NCI-H446 (cell line): ENCODE measurements at places on chromosomes 1 and 21.

GRCh38 chr1:79845936-79846335, 839.4 kb upstream of the ADGRL4 start:
- DNase-seq: no peak

DNA sequence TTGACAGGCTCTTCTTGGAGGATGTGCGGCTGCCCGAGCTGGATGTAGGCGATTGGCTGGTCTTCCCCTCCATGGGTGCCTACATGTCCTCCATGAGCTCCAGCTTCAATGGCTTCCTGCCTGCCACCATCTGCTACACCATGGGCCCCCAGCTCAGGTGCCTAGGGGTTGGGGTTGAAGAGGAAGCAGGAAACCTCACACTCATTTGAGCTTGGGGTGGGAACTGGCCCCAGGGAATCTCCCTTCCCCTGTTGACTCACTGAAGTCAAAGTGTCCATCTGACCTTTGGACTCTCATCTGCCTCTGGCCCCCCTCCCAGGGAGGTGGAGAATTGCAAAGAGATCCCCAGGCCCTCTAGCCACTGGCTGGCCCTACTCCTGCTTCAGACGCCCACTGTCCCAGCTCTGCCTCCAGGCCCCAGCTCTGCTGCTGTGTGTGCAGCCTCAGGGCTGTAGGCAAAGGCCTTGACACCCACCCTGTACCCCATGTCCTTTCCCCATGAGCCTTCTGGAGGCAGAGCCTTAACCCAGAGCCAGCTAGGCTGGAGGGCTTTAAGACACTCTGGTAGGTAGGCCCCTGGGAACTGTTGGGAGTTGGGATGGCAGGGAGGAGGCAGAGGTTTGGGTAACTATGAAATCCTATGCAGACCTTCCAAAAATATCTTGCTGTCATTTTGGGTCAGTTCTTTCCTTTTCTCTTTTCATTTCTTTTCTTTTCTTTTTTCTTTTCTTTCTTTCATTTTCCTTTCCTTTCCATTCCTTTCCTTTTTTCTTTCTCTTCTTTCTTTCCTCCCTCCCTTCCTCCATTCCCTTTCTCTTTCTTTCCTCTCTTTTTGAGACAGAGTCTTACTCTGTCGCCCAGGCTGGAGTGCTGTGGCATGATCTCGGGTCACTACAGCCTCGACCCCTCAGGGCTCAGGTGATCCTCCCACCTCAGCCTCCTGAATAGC, 66.9 kb upstream of the TINAGL1 start:
- DNase-seq: no peak

GRCh38 chr1:178877896-178878295, 7.0 kb upstream of the ANGPTL1 start:
- DNase-seq: no peak

DNA sequence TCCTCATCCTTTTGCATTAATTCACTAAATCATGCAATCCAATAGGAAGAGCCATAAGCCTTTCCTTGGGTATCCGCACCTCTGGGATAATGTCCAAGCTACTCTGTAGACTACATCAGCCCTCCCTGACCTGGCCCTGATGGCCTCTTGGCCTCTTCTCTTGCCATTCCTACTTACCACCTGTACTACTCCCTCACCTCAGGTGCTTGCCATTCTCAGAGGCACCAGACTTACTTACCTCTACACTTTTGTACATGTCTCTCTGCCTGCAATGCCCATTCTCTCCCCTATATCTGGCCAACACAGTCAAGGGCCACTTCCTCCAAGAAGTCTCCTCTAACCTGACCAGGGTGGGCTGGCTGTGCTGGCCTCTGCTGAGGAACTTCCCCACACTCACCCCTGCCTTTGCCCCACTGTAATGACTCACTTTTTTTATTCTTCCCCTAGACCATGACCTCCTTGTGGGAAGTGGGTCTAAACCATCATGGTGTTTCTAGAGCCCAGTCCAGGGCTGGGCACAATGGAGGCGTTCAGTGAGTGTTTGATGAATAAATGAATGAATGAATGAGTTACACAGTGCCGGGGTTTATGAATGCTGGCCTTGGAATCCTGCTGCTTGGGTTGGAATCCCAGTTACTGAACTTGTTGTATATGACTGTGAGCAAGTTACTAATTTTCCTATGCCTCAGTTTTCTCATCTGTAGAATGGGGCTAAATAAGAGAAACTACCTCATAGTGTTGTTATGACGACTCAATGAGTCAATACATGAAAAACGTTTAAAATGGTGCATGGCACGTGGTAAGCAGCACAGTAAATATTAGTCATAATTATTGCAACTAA, 179.8 kb downstream of the FOXD2 start:
- no peak for DNase-seq

DNA sequence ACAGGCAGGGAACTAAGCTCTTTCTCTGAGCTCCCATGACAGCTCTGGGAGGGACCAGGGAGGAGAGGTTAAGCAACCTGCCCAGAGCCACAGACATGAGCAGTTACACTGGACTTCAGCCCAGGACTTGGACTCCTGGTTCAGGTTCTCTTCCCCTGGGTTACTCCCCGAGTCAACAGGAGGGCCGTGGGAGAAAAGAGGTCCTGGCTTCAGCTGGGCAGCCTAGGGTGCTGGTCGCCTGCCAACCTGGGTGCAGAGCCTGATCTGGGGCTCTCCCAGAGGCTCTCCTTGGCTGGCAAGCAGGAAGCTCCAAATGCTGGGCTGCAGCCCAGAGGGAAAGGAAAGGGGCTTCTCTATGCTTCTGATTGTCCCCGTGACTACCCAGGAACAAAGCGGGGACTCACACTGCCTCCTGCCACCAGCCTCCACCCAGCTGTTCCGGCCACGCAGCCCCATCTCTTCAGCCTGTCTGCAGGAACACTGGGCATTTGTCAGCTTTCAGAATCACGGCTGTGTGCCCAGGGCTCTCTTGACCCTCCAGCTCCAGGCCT, 141.8 kb downstream of the HIVEP3 start:
- no peak for DNase-seq

DNA sequence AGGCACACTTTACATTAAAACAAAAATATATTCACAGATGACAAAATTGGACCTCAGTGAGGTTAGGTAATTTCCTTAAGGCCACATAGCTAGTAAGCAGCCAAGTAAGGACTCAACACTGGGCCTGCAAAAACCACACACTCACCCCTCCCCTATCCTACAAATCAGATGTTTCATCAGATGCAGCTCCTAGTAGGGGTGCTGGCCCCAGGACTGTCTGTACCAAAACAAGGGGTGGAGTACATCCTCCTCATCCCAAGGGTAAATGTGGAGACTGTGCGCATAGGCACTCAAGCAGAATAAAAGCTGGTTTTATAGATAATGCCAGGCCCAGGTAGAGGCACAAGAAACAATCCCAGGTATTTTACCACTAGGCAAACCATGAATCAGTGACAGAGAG, 25.7 kb downstream of the URB1 start:
- no peak for DNase-seq

DNA sequence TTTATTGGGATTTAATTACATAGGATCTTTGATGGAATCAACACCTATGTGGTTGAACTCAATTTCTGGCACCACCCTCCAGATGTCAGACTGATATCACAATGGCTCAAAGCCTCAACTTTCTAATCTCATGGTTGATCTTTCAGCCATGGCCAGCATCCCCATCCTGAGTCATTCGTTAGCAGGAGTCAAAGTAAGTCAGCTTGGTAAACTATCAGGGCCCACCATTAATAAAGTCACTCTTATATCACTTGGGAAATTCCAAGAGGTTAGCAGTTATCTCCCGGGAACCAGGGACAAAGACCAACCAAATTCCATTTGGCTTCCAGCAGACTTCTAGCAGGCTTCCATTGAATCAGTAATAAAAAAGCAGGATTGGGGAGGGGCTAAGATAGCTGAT, 50.7 kb upstream of the TNFSF4 start:
- DNase-seq: no peak

DNA sequence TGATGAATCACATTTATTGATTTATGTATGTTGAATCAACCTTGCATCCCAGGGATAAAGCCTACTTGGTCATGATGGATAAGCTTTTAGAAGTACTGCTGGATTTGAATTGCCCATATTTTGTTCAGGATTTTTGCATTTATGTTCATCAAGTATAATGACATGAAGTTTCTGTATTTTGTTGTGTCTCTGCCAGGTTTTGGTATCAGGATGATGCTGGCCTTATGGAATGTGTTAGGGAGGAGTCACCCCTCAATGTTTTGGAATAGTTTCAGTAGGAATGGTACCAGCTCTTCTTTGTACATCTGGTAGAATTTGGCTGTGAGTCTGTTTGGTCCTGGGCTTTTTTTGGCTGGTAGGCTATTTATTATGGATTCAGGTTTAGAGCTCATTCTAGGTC, 1643.1 kb upstream of the B3GALT2 start:
- no peak for DNase-seq

- no peak for DNase-seq
Observed at GRCh38 chr1:74699331-74699730, 25.7 kb upstream of the ERICH3 start.

DNA sequence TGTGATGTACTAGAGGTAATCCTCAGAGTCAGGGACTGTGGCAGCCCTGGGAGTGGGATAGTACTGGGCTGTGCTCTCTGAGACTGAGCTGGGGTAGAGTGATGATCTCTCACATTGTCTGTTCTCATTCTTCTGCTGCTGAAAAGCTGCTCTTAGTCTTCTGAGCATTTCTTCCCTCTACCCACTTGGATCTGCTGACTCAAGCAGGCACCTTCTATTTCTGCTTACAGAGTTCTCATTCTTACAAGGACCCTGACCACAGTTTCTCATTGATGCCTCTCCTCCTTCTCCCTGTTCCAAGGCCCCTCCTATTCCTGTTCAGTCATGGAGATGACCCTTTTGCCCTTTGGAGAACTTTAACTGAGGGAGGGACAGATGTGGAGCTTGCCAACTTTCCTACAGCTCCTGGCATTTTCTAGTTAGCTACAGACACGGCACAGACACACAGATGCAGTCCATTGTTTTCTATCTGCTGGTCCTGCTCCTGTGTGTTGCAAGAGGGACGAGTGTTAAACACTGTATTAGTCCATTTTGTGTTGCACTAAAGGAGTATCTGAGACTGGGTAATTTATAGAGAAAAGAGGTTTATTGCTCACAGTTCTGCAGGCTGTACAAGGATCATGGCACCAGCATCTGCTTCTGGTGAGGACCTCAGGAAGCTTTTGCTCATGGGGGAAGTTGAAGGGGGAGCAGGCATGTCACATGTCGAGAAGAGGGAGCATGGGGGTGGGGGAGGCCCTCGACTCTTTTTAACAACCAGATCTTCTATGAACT, 12.3 kb downstream of the MAPKAPK2 start:
- no peak for DNase-seq
